ENCODE measurements at places on chromosomes 7 and 10.

DNA sequence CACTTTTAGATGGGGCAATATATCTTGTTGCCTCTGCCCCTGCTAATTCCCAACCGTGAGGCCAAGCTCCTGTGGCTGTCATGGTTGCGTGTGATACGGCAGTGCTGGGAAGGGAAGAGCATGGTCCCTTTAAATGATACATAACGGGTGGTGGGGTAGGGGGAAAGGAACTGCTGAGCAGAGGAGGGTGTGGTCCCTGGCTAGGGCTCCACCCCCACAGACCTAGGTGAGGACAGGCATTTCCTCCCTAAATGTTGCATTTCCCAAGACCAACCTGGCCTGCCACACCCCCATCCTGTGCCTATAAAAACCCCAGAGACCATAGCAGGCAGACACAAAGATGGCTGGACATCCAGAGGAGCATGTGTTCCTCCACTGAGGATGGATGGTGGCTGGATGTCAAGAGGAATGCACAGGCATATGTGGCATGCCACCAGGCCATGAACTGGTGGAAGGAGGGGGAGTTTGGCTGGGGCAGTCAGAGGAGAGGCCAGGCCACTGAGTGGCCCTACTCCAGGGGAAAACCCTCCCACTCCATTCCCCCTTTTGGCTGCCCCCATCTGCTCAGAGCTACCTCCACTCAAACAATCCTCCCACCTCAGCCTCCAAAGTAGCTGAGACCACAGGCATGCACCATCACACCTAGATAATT lies 104.0 kb downstream of the PLXDC2 start:
- DNase-seq: no peak

GRCh38 chr10:117096599-117097201 lies 41.4 kb downstream of the VAX1 start:
- DNase-seq: no peak

DNA sequence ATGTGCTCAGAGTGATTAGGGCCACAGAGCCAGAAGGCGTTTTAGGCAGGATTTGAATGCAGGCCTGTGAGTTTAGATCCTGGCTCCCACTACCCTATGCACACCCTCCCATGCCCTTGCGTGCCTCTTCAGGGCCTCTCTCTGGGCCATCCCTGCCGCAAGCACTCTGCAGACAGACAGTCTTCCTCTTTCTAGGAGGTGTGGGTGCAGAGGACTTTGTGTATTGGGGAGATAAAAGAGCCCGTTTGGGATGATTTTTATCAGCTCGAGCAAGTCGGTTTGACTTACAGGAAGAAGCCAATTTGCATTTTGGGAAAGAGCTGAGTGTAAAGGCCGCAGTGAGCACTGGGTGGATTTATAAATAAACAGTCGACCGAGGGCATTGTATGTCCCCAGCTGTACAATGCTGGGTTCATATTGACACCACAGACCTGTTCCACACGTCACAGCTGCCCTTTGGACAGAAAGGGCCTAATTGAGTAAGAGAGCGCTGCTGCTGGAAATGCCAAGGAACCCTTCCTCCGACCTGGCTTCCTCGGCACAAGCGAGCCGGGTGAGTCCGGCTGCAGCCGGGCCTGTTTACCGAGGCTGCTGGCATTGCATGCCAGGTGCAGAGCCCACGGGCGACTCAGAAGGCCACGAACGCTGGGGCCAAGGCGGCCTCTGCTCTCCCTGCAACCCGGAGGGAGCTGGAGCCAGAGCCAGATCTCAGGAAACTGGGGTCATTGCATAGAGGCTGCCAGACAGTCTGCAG lies 25.1 kb downstream of the ZMIZ1 start:
- no peak for DNase-seq

- DNase-seq: no peak
These were observed 140.7 kb downstream of the DYNC2I1 start for GRCh38 chr7:158997110-158997453.

GRCh38 chr10:95133016-95133752 lies 60.9 kb upstream of the ACSM6 start:
- peak; percentile 67 for DNase-seq

DNA sequence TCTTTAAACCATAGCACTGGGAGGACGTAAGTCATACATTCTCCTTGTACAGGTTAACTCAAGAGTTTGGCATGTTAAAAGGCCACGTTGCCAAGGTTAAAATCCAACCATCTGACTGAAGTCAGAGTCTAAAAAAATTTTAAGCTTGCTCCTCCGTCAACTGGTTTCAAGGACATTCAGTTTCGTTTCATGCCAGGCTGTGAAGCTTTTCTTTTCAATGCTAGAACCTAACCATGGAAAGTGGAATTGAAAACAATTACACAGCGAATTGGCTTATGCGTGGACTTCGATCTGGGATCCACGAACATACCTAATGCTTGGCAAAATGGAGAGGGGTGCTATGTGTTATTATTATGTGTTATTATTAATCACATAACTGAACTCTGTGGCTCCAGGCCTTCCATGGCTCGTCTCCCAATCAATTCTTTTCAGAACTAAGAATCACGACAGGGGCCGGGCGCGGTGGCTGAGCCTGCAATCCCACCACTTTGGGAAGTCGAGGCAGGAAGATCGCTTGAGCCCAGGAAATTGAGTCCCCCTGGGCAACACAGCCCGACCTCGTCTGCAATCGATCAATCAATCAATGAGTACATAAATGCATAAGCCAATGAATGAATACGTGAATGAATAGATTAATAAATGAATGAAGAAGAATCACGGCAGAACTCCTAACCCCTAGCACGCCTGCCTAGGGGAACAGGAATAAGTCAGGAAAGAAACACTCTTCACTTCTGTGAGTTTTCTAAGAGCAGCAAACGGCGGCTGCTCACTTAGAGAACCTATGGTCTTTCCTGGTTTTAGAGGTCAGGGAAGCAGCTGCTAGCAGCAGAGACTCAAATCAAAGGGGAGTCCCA lies 733 bp upstream of the ARL5B start:
- no peak for DNase-seq

DNA sequence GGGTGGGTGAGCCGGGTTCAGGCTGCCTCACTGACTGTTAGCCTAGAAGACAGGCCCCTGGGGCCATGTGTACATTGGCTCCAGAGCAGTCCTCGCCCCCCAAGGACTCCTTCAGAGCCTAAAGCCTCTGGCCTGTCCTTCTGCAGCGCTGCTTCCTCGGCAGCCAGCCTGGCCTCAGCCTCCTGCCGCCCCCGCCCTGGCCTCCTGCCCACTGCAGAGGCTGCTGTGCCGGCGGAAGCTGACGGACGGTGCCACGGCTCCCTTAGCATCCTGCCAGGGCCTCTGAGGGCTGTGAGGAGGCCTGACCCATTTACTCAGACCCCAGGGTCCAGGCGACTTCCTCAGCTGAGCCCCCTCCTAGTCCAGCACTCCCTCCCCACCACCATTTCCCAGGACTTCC lies 4.9 kb downstream of the SRRM3 start:
- DNase-seq: no peak

- DNase-seq: no peak
These were observed 67.9 kb downstream of the OAT start for GRCh38 chr10:124350806-124351205.

GRCh38 chr7:72438491-72438890 lies 26.4 kb upstream of the CALN1 start:
- no peak for DNase-seq

DNA sequence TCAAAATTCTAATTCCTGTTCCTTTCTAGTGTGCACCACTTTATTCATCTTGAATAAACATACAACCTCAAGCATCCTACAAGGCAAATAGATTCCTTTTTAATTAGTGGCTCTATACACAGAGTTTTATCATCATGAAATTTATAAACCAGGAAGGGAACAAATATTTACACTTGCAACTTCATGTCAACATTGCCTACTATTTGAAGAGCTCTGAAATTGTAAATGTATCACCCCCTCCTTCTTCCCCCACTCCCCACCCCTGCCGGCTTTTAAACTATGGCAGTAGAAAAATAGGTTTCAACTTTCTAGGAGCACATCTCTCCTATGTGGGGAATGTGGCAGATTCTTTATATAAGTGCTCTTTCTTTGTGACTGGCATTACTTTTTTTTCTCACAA lies 49.6 kb downstream of the KAT6B start:
- DNase-seq: no peak

GRCh38 chr7:106905734-106906133 lies 40.7 kb downstream of the PIK3CG start:
- DNase-seq: no peak
